ENCODE measurements at places on chromosomes 3 and 15.
A peak's percentile ranks its signal among the peaks of the same experiment; 100 is the strongest.

- no peak for DNase-seq
Observed at GRCh38 chr3:113288881-113289280, 77.5 kb downstream of the BOC start.

- no peak for DNase-seq
Observed at GRCh38 chr15:26572602-26573350, 200.1 kb downstream of the GABRB3 start.

DNA sequence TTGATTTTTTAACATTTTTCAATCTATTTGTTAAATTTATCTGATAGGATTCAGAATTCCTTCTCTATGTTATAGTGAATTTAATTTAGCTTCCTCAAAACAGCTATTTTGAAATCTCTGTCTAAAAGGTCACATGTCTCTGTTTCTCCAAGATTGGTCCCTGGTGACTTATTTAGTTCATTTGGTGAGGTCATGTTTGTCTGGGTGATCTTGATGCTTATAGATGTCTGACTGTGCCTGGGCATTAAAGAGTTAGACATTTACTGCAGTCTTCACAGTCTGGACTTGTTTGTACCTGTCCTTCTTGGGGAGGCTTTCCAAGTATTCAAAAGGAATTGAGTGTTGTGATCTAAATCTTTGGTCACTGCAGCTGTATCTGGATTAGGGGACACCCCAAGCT lies 169.5 kb upstream of the C2CD4B start:
- DNase-seq: no peak

- no peak for DNase-seq
Observed at GRCh38 chr3:105752791-105753415, 115.9 kb downstream of the CBLB start.

DNA sequence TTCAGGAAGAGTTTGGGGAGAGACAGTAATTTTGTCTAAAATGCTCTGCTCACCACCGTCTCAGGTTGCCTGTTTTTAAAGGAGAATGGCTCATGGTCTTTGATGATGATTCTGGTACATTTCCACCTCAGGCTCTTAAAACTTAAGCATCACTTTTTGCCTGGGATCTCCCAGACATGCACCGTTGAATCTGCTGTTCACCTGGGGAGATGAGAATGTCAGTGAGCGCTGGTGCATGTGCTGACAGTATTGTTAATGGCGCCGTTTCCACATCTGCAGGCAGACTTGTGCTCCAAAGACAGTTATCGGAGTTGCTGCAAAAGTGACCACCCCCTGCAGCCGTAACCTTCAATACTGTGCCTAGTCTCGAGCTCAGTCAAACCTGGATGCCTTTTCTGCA lies 219.0 kb upstream of the TPM1 start:
- DNase-seq: peak; percentile 47

GRCh38 chr15:60777558-60777957 lies 298.6 kb upstream of the ICE2 start:
- no peak for DNase-seq

- no peak for DNase-seq
Observed at GRCh38 chr3:130948929-130949328, 55.0 kb downstream of the ATP2C1 start.

GRCh38 chr3:69013253-69014021 lies at the start of gene EOGT:
Gene EOGT (minus strand): TSS chr3:69013684. CDS start chr3:69009846, 3,838 bp downstream.
- DNase-seq: peak; percentile 90

- DNase-seq: peak; percentile 44
Observed at GRCh38 chr3:150315721-150316120, 92.4 kb upstream of the TSC22D2 start.

All from kidney (tissue), 22 donors.